Left ventricle myocardium inferior (tissue), 1 donor: ENCODE measurements at places on chromosomes 2 and 18.

- H3K4me3 ChIP-seq, result no peak overlapping the region
- peaks cover 23% of the 10 kb centered on the region for H3K4me1 ChIP-seq
- H3K27ac ChIP-seq, result no peak overlapping the region
- no peak for DNase-seq
- peaks cover 3% of the 10 kb centered on the region for H3K36me3 ChIP-seq
Measured at GRCh38 chr2:109486711-109487535, 126.8 kb downstream of the SEPTIN10 start.

DNA sequence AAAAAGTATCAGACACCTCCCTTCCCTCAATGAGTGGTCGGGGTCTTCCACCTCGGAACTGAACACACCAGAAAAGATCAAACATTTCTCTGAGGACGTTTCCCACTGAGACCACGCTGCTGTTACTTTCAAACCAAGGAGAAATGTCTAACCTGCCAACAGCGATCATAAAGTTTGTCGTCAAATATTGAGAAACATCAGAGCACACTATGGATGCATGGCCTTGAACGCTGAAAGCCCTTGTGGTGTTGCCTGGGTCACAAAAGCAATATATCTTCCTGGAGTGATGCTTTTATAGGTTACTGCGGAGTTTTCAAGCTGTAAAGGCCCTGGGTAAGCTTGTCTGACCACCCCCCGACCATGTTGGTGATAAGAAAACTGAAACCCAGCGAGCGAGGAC, 70.2 kb upstream of the ID2 start:
- no peak overlapping the region for H3K27ac ChIP-seq
- H3K4me3 ChIP-seq, result no peak overlapping the region
- no peaks in the 10 kb centered on the region for H3K27me3 ChIP-seq
- peaks cover 28% of the 10 kb centered on the region for H3K4me1 ChIP-seq
- no peaks in the 10 kb centered on the region for H3K36me3 ChIP-seq

DNA sequence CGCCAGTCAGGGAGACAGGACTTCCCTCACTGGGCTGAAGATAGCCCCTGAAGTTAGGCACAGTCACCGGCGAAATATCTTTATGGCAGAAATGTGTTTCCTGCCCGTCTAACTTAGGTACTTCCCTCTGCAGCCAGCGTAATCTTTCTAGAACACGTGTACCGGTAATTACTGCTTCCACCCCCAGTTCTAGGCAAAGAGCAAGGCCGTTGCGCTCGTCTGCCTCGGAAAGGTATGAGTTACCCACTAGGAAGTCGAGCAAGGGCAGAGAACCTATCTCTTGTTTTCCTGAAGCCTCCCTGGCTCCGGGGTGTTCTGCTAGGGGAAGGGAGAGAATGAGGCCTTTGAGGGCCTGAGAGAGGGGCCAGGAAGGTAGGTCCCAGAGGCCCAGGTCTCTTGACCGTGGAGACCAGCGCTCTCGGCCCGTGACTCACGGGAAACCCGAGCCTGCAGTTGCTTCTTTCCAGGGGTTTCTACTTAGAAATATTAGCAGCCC, 70.0 kb downstream of the TWSG1 start:
- H3K27me3 ChIP-seq, result no peaks in the 10 kb centered on the region
- no peaks in the 10 kb centered on the region for H3K36me3 ChIP-seq
- peak overlapping the region; percentile 31 for H3K27ac ChIP-seq
- peak overlapping the region; percentile 38 for H3K4me3 ChIP-seq

GRCh38 chr2:42327125-42327524, 33.9 kb downstream of the COX7A2L start:
- H3K4me3 ChIP-seq, result no peak overlapping the region

DNA sequence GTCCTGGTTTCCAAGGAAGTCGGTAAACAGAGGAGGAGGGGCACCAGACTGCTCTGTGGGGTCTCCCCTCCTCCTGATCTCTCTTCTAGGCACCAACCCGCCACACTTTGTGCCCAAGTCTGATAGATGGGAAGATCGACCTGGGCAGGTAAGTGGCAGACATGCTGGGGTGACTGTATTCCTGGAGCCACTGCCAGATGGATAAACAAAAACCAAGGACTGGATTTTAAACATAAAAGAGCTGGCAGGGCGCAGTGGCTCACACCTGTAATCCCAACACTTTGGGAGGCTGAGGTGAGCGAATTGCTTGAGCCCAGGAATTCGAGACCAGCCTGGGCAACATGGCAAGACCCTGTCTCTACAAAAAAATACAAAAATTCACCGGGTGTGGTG, 181.2 kb downstream of the ANAPC1 start:
- peak overlapping the region; percentile 54 for H3K27ac ChIP-seq
- H3K4me1 ChIP-seq, result peaks cover 13% of the 10 kb centered on the region
- no peak overlapping the region for H3K4me3 ChIP-seq
- no peak for DNase-seq
- H3K27me3 ChIP-seq, result no peaks in the 10 kb centered on the region

- H3K4me1 ChIP-seq, result no peaks in the 10 kb centered on the region
- no peak overlapping the region for H3K4me3 ChIP-seq
- DNase-seq, result no peak
- no peaks in the 10 kb centered on the region for H3K36me3 ChIP-seq
Measured at GRCh38 chr2:98334439-98335078, 11.7 kb upstream of the CNGA3 start.
